Right atrium auricular region (tissue), 2 donors: ENCODE measurements at places on chromosomes 7 and 10. TPM values are rescaled to one million over a fixed set of nuclear protein-coding genes. Genes with fewer than 3 reads are reported as not detected.

The CALML5 gene
- total RNA-seq, result not detected

The EPHB6 gene
- 19.4 TPM for total RNA-seq

The ERV3-1 gene
- total RNA-seq, result 3.5 TPM

The ABCC2 gene
- 0.28 TPM for total RNA-seq

The LEP gene
- 0.22 TPM for total RNA-seq

The SLC29A4 gene
- total RNA-seq, result 3.7 TPM

The MBL2 gene
- total RNA-seq, result not detected

The POMZP3 gene
- total RNA-seq, result 2.2 TPM

The CAV2 gene
- total RNA-seq, result 180 TPM

The LRRTM3 gene
- not detected for total RNA-seq

The CYP3A7 gene
- 2.0 TPM for total RNA-seq

The INMT gene
- total RNA-seq, result 199 TPM

The CPA2 gene
- not detected for total RNA-seq

The MNX1 gene
- total RNA-seq, result not detected

The KEL gene
- total RNA-seq, result not detected

The KIAA1549 gene
- total RNA-seq, result 1.4 TPM

The DPYSL4 gene
- total RNA-seq, result 3.4 TPM

The CYP2C19 gene
- not detected for total RNA-seq

The DEPP1 gene
- total RNA-seq, result 143 TPM

The ADARB2 gene
- 0.71 TPM for total RNA-seq

The IL6 gene
- 3.6 TPM for total RNA-seq

The FAM13C gene
- 4.4 TPM for total RNA-seq

The C7orf33 gene
- not detected for total RNA-seq

The HOXA7 gene
- not detected for total RNA-seq

The GRK5 gene
- total RNA-seq, result 53.8 TPM

The ITIH2 gene
- total RNA-seq, result not detected

The VIPR2 gene
- total RNA-seq, result 3.8 TPM

The SFMBT2 gene
- total RNA-seq, result 7.9 TPM

The HOXA1 gene
- not detected for total RNA-seq

The MPLKIP gene
- total RNA-seq, result 23.3 TPM

The TMEM270 gene
- not detected for total RNA-seq

The LBX1 gene
- total RNA-seq, result not detected

The PTTG1IP2 gene
- not detected for total RNA-seq

The GIMAP4 gene
- 23.5 TPM for total RNA-seq

The RPA3 gene
- 15.6 TPM for total RNA-seq

The CLDN3 gene
- total RNA-seq, result not detected

The OPALIN gene
- not detected for total RNA-seq

The GDF2 gene
- not detected for total RNA-seq

The CHN2 gene
- 2.7 TPM for total RNA-seq
